ENCODE measurements at places on chromosomes 3 and 15.

DNA sequence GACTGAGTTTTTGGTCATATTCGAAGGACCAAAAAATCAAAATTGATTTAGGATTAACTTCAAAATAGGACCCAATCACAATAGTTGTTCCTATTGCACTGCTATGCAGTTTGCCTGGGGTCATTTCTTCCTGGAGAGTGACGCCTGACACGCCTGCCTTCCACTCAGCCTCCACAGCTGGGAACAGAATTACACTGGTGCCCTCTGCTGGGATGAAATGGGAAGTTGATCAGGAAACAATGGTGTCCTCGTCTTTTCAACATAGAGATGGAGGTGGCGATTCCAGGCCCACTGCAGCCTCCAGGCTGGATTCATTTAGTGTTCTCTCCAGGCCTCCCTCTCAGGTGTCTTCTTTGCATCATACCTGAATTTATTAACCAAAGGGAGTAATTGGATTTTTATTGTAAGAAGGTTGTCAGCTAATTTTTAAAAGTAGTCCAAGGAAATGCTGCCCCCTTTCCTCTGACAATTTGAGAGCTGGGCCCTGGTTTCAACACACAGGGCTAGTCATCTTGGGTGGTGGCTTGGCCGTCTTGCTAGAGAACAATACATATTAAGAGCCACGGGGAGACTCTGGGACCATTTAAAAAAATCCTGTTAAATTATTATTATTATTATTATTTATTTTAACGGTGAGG, 69.7 kb downstream of the GAP43 start:
- DNase-seq: peak; percentile 9

- DNase-seq: no peak
These were observed 509.1 kb downstream of the SHQ1 start for GRCh38 chr3:72338942-72339669.

- no peak for DNase-seq
These were observed 34.7 kb upstream of the PHLDB2 start for GRCh38 chr3:111824351-111824750.

DNA sequence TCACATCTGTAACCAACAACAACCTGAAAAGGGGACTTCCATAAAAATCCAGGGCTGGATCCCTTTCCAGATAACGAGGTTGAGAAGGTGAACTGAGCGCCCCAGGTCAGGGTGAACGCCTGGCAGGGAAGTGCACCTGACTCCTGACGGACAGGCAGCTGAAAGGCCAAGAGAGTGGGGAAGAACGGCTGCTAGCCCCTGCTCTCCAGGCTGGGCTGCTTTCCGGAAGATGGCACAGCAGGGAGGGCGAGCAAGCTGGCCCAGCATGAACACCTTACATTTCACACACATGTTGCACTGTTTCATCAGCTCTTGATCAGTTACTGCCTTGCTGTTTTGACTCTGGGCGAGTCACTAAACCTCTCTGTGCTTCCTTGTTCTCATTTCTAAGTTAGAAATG, 127.2 kb upstream of the IQSEC1 start:
- DNase-seq: no peak

DNA sequence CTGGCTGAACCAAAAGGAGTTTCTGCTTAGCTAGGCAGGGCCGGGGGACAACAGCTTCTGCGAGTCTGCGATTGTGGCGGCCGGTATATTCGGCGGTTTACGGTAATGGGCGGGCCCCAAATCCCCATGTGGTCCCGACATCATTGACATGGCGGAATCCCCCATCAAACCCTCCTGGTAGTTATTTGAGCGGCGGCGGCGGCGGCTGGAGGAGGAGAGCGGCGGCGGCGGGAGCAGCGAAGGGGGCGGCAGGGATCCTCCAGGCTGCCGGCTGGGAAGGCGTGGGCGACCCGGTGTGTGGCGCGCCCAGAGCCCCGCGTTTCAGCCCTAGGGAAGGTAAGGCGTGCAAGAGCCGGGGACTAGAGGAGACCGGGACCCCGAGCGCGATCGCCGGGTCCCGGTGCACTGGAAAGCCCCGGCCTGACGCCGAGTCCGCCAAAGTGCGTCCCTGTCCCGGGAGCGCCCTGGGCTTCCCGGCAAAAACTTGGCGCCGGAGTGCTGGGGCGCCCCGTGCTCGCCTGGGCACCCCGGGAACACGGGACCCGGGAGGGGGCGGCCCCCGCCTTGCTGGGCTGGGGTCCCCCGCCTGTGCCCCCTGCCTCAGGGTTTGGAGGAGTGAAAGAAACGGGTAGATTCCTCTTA, at the start of gene FNDC3B:
TSS of gene FNDC3B (plus strand) at position 143 of the 642 bp plus-strand sequence. CDS start 72,902 bp downstream, outside the sequence.
- peak; percentile 84 for DNase-seq

GRCh38 chr3:156424758-156425157, 130.2 kb downstream of the SSR3 start:
- DNase-seq: no peak

DNA sequence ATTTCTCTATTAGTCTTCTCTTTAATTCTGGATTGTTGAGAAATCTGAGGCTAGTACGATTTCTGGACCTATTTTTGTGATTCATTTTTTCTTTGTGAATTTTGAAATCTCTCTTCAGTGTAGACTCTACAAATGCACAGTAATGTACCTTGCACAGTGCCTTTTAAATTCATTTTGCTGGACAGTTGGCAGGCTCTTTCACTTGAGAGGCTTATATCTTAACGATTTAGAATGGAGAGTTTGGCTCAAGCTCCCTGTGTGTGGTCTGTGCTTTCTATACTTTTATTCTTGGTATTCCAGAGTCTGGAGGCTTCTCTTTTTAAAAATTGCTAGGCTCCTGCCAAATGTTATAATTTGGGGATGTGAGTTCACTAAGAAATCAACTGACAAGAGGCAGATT, 8.8 kb downstream of the CRYBG3 start:
- DNase-seq: no peak

DNA sequence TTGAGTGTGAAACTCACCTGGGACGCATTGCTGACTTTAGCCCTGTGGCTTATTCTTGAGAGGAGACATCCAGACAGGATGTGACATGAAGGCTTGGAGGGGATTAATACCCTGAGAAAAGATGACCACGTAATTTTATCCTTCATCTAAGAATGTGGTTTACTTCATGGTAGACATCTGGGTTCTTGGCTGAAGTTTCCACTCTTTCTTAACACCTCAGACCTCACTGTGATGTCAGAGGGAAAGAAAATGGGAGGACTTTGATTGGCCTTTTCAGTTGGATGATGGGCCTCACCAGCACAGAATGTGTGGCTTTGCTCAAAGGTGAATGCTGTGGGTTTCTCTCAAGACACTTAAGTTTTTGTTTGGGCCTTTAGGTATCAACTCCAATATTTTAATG, 16.5 kb downstream of the GORASP1 start:
- DNase-seq: no peak

GRCh38 chr3:48441940-48442339, 1.9 kb downstream of the TMA7 start:
- no peak for DNase-seq

- no peak for DNase-seq
These were observed 418.4 kb downstream of the PDCD6IP start for GRCh38 chr3:34216711-34217335.

- no peak for DNase-seq
These were observed 86.2 kb downstream of the CD47 start for GRCh38 chr3:108004647-108005046.

DNA sequence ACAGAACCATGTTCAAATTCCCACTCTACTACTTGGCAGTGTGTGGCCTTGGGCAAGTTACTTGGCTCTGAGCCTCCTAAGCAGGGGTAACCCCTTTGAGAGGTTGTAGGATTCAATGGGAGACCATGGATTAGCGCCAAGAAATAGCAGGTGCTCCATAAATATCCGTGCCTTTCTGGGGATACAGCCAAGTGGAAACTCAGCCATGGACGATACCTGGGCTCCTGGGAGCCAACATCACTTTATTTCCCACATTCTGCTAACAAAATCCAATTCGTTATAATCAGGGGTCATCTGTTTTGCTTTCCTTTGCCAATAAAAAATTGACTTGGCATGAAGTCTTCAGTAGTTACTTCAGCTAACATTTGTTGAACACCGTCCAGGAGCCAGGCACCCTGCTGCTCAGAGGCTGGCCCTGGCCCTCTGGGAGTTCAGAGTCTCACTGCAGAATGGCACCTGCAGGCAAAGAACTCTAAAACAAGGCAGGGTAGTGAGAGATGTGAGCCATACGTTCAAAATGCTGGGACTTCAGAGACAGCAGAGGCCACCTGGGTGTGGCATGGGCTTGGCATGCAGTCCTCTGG, 42.3 kb downstream of the ZDHHC19 start:
- DNase-seq: no peak

- no peak for DNase-seq
These were observed 118.7 kb downstream of the RPL22L1 start for GRCh38 chr3:170751083-170751898.

DNA sequence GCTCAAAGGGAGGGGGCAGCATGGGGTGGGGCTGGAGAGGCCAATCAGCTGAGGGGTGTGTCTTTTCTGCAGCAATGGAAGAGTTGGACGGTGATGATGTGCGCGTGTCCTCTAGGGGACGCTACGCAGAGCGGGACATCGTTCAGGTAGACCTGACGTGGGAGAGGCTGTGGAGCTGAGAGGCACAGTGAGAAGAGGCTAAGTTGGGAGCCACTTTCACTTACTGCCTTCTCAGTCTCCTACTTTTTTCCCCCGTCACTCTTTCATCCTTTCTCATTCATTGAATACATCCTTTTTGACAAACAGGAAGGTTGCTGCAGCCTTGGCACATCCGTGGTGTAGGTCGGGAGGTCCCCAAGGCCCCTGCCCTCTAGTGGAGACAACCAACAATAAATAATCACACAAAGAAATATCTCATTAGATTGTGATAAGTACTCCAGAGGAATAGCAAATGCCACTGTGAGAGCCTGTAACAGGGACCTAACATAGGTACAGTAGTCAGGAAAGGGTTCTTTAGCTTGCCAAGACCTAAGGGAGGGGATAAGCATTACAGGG, 4.4 kb upstream of the BRPF1 start:
- DNase-seq: peak; percentile 21

GRCh38 chr3:32109256-32109655, 2.8 kb downstream of the GPD1L start:
- no peak for DNase-seq

GRCh38 chr15:45199136-45199810, 11.5 kb upstream of the SHF start:
- no peak for DNase-seq

GRCh38 chr15:27238209-27238608, 267.2 kb downstream of the GABRG3 start:
- no peak for DNase-seq

- no peak for DNase-seq
These were observed 22.2 kb downstream of the CP start for GRCh38 chr3:149199474-149199873.

- DNase-seq: no peak
These were observed 34.3 kb downstream of the U2SURP start for GRCh38 chr3:143035466-143036211.

- DNase-seq: no peak
These were observed 103.3 kb upstream of the GOLGA6L6 start for GRCh38 chr15:20644896-20645295.

- no peak for DNase-seq
These were observed 253.2 kb downstream of the ZPLD1 start for GRCh38 chr3:102687851-102688555.

DNA sequence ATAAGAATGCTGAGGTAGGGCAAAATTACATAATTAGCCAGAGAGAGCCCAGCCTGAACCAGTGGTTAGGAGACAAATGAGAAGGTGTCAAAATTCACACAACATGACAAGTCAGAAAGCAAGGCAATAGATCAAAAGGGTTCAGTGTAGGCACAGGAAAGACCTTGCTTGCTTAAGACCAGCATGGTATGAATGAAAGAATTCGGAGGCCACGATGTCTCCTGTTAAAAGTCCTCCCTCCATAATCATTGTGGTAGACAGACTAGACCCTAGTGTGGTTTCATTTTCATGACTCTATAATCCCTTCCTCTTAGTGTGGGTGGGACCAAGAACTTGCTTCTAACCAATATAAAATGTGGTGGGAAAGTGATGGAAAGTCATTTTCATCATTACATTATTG, 98.7 kb upstream of the ANKRD28 start:
- DNase-seq: no peak

DNA sequence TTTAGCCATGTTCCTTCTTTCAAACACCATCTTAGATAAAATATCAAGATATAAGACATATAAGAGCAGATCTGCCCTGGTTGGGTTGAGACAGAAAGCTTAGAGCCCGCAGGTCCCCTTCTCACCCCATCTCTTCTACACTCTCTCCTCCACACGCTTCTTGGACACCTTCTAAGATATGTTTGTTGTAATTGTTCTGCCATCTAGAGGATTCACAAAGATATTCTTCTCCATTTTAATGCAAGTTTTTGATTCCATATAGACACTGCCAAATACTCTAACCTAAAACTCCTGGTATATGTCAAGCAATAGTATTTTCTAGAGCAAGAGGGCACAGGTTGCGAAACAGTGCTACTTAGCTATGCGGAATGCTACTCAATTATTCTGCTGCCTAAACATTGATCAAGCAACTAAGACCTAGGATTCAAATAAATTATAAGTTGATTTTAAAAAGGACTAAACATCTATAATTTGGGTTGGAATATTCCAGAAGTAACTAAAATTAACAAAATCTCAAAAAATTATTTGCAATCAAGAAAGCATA, 6.8 kb downstream of the CHRM5 start:
- no peak for DNase-seq

DNA sequence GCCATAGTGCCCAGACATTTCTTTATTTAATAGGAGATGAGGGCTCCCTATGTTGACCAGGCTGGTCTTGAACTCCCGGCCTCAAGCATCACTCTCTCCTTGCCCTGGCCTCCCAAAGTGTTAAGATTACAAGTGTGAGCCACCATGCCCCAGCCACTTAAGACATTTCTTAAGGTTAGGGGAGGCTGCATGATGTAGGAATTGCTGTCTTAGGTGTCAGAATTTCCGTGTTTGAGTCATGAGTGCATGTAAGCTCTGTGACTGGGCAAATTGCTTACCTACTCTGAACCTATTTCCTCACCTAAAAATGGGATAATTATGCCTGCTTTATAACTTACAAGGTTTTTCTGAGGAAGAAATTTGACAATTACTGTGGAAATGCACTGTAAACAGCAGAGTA, 34.2 kb upstream of the SIAH2 start:
- no peak for DNase-seq

DNA sequence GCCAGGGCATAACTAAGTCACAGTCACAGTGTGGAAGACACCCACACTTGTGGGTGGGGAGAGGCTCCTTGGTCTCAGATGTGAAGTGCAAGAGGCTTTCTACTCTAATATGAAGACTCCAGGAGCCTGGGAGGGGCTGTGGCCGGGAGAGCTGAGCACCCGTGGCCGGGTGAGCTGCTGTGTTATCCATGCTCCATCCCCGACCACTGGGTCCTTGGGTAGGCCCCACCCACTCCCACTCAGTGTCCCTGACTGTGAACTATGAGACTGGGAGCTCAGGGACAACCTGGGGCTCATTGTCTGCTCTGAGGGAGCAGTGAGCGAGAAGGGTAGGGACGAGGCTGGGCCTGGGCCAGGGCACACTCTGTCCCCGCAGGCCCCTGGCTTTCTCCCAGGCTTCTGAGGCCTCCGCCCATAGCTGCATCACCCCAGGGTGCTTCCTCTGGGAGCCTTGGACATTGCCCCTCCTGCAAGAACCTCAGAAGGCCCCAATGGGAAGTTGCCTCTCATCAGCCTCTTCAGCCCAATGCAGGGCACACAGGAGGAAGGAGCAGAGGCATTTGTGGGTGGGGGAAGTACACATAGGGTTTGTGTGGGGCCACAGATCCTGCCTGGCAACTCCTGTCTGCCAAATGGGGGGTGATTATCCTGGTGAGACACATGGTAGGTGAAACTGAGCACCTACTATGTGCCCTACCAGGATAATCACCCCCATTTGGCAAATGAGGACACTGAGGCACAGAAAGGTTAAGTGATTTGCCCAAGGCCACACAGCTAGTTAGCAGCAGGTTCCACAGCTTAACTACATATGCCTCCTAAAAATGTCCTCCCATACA, 2.4 kb downstream of the ANPEP start:
- DNase-seq: no peak

- no peak for DNase-seq
These were observed 195.2 kb upstream of the ARHGEF26 start for GRCh38 chr3:153925841-153926514.
